NCI-H524 treated with DMSO at 0.1 percent for 48 hours (cell line): ENCODE measurements at places on chromosomes 3 and 15.

- no peak for DNase-seq
Measured at GRCh38 chr3:169002689-169003088, 660.8 kb downstream of the MECOM start.

- peak; percentile 97 for DNase-seq
Measured at GRCh38 chr3:194364652-194365434, 4.7 kb downstream of the LRRC15 start.

DNA sequence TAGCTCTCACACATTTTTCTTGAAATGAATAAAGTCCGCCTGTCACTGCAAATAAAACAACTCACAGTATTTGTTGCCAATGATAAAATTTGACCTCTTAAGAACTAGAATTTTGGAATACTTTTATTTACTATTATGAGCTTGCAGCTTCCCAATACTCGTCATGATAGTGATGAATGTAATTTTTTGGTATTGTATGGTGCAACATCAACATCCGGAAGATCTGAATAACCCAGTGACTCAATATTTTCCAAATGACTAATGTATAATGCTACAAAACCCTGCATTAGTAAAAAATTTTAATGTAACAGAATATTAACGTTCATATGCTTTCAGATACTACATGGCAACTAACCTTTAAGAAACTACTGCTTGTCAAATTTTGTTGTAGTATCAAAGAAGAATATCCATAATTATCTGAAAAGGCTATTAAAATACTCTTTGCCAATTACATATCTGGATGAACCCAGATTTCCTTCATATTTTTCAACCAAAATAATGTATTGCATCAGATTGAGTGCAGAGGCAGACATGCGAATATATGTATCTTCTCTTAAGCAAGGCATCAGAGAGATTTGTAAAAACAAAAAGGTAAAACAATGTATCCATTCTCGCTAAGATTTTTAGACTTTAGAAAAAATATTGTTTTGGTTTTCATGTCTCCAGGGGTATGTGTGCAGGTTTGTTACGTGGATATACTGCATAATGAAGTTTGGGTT is 95.3 kb downstream of the IGF2BP2 start:
- DNase-seq, result no peak

DNA sequence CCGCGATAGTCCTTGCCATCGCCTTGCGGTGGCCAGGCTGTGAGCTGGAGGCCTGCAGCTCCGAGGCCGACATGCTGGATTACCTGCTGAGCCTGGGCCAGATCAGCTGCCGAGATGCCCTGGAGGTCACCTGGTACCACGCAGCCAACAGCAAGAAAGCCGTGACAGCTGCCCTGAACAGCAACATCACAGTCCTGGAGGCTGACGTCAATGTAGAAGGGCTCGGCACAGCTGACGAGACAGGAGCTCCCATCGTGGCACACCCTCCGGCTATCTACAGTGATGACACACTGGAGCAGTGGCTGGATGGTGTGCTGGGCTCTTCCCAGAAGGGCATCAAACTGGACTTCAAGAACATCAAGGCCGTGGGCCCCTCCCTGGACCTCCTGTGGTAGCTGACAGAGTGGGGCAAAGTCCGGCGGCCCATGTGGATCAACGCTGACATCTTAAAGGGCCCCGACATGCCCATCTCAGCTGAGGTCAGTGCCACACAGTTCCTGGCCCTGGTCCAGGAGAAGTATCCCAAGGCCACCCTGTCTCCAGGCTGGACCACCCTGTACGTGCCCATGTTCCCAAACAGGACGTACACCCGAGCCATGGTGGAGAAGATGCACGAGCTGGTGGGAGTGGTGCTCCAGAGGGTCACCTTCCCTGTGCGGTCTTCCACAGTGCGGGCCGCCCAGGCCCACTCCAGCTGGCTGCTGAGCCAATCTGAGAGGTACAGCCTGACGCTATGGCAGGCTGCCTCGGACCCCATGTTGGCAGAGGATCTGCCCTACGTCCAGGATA is 70.2 kb downstream of the FAM43A start:
- DNase-seq, result no peak

DNA sequence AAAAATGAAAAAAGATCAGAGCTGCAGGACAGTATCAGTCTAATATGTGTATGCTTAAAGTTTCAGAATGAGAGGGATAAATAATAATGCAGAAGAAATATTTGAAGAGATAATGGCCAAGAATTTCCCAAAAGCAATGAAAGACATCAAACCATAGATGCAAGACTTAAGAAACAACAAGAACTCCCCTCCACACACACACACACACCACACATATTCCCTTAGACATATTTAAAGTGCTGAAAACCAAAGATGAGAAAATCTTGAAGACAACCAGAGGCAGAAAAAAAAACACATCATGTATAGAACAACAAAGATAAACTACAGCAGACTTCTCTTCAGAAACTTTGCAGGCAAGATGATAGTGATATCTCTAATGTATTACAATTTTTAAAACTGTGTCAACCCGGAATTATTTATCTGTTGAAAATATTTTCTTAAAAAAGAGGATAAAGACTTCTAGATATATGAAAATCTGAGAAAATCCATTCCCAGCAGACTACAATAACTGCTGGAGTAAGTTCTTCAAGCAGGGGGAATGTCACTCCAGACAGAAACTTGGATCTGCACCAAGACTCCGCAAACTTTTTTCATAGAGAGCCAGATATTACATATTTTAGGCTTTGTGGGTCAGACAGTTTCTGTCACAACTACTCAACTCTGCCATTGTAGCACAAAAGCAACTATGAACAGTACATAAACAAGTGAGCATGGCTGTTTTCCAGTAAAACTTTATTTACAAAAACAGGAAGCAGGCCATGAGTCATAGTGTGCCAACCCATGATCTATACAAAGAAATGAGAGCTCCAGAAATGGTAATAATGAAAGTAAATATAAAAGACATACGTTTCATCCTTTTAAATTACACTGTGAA is 223.4 kb upstream of the CGNL1 start:
- no peak for DNase-seq

GRCh38 chr15:90883976-90884718 is at the start of gene FES:
Gene FES, plus strand, starts transcription at chr15:90884504. Its CDS starts 542 bp downstream, at chr15:90885046.
- DNase-seq, result no peak

- DNase-seq, result no peak
Measured at GRCh38 chr3:8539419-8539818, 37.8 kb downstream of the LMCD1 start.

- DNase-seq, result no peak
Measured at GRCh38 chr15:62163397-62164013, 1.6 kb downstream of the C2CD4B start.

DNA sequence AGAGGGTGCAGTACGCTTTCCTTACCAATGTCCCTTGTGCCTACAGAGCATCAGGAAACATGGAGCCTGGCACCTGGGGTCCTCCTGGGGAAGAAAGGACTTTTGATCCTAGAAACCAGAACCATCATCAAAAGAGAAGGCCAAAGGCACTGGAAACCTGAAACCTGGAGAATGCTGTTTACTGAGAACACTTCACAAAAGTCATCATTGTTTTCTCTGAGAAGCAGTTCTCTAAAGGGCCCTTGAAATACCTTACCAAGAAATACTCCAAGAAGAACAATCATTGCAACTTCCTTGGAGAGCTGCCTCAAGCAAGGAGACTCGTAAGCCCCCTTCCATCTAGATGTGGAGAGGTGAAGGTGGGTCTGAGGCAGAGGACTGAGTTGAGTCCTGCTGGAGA is 66.0 kb downstream of the TLE3 start:
- no peak for DNase-seq

DNA sequence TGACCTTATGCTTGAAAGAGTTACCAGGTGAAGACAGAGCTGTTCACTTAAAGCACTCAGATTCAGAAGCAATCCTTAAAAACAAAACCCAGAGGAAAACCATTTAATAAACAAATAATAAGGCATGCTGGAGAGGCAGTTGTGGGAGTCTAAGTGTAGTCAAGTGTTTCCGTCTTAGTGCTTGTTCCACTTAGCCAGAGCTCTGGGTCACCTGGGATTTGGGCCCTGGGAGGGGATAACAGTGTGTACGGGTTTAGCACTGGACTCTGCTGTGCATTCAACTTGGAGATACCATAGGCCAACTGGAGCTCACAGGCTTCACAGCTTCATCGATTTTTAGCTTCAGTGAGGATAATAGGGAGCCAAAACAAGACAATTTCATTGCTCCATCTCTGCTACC is 444.6 kb downstream of the CNTN4 start:
- DNase-seq, result no peak
